Activated CD4-positive, alpha-beta T cell treated with anti-CD3 and anti-CD28 coated beads, Interleukin-2, amount 10 ng/mL, durations not matched to agents 7 days and 5 days (primary cell): ENCODE measurements at places on chromosomes 2 and 18. TPM values are rescaled to one million over a fixed set of nuclear protein-coding genes. Genes with fewer than 3 reads are reported as not detected.

ACMSD gene
- total RNA-seq, result not detected

PKDCC gene
- not detected for total RNA-seq

ALPG gene
- total RNA-seq, result not detected

SLC5A7 gene
- total RNA-seq, result not detected

SCYGR5 gene
- not detected for total RNA-seq

NEB gene
- 0.48 TPM for total RNA-seq

ARHGAP25 gene
- total RNA-seq, result 94.9 TPM

HNRNPLL gene
- total RNA-seq, result 55.8 TPM

MARCHF4 gene
- not detected for total RNA-seq

RSAD2 gene
- 100 TPM for total RNA-seq

FBLN7 gene
- 7.9 TPM for total RNA-seq

APCDD1 gene
- total RNA-seq, result not detected

LIMS3 gene
- not detected for total RNA-seq

REG1A gene
- total RNA-seq, result not detected
